ENCODE measurements at places on chromosomes 12 and 14.

DNA sequence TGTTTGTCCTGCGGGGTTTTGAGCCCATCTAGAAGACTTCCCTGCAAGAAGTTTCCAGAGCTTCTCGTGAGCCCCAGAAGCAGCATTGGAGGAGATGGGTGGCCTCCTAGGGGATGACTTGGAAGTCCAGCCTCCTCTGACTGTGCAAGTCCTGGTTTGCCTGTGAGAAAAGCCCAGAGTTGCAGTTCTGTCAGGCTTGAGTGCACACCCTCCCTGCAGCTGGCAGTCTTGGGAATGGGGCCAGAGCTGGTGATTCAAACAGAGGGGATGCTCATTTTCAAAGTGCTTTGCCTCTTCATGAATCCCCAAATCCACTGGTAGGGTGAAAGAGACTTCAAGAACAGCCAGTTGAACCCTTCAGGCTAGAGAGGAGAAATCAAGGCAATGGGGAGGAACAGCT, 3.9 kb upstream of the PPP1R1A start:
- DNase-seq = peak; percentile 31

DNA sequence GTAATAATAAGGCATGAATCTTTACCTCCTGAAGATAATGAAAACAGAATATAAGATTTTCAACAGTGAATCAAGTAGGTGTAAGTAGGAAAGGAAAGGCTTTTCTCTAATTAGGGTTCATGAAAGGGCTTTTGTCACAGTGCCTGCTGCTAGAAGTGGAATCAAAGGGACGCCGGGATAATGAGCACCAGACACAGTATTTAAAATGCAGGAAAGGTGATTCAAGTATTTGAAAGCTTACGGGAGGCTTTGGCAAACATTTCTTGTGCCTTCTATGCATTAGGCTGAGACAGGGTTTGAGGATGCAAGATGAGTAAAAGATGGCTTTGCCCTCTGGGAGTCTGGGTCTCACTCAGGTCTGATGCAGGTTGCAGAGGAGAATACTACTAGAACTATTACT, 70.5 kb upstream of the ANO4 start:
- no peak for DNase-seq

DNA sequence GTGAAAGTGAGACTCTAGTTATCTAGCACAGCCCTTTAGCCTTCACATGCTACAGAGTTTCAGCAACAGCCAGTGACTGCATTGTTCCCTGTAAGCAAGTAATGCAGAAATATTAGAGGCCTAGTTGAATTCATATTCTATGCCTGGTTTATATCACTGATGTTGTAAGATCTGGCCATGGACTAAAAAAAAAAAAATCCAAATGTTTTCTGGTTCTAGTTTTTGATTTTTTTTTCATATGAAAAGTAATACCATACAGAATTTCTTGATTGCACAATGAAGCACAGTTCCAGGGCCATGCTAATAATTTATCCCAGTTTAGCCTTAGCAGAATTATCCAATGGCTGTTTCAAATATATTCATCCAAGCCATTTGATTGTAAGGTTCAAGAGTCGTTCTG, 341.5 kb upstream of the DDHD1 start:
- DNase-seq = peak; percentile 82

DNA sequence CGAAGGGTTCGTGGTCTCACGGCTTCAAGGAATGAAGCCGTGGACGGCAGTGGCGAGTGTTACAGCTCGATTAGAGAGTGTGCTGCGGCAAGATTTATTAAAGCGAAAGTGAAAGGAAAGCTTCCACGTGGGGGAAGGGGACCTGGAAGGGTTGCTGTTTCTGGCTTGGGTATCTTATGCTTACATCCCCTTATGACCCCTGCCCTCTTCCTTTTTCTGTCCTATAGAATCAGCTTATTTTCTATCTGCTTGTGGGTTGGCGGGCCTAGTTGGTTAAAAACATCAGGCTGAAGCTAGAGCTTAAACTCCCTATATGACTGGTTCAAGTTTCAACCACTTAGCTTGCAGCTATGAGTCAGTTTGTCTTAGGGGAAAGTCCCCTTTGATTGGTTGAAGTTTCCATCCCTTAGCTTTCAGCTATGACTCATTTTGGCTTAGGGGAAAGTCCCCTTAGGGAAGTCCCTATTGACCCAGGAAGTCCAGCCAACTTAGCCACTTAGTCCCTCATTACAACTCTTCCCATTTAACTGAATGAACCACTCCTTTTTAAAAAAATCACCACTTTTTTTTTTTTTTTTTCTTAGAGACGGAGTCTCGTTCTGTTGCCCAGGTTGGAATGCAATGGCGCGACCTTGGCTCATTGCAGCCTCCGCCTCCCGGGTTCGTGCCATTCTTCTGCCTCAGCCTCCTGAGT, 1494.7 kb upstream of the TMEM132C start:
- DNase-seq = peak; percentile 81

GRCh38 chr14:89325299-89325883, 91.6 kb downstream of the FOXN3 start:
- no peak for DNase-seq

DNA sequence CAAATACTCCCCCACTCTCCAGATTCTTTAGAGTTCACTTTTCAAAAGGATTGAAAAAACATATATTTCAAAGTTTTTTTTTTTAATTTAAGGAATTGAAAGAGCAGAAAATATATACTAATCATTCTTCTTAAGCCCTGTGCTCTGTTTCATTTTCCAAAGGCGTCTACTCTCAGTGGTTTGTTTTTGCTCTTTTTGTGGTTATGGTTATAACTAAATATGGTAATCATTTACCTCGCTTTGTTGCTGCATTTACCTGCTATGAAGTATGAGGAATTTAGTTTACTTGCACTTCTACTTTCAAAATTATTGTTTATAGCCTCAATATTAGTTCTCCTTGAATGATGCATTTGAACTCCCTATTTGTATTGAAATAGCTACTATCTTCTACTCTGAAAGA, 55.9 kb upstream of the LRRK2 start:
- DNase-seq = no peak

DNA sequence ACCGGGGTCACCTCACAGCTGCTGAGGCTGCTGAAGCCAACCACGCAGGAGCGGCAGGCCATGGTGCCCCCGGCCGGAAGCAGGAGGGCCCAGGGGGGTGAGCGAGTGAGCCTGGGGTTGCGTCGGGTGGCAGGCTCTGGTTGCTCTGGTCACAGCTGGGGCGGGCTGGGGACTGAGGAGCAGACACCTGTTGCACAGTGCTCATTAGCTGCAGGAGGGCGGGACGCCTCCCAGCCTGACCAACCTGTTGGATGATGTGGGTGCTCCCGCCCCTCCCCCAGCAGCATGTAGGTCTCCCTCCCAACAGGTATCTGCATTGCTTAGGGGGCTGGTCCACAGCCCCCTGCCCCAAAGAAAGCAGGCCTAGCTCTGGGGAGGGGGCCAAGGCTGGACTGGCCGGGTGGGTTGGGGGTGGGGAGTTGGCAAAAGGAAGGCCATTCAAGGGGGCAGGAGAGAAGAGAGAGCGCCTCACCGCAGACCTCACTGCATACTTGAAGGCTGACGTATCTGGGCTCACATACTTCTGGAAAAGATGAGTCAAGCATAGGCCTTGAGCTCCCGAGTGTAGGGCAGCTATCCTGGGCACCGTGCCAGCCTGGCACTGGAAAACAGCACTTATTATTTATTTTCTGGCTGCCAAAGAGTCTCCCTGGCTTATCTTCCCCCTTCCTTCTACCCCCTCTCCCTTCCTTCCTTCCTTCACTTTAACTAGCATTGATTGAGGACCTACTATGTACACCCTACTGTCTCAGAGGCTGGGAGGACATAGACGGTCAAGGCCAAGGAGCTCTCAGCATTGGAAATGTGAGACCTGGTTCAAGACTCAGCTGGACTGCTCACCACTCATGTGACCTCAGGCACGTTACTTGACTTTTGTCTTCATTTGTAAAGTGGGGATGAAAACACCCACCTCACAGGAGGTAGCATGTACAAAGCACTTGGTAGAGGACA, at the start of gene KRT80:
KRT80 (minus strand) TSS at position 174 of the 951 bp plus-strand sequence; CDS start at position 62, 112 bp downstream.
- DNase-seq = peak; percentile 99

- no peak for DNase-seq
These were observed 404.4 kb upstream of the PDE3A start for GRCh38 chr12:19963972-19964371.

DNA sequence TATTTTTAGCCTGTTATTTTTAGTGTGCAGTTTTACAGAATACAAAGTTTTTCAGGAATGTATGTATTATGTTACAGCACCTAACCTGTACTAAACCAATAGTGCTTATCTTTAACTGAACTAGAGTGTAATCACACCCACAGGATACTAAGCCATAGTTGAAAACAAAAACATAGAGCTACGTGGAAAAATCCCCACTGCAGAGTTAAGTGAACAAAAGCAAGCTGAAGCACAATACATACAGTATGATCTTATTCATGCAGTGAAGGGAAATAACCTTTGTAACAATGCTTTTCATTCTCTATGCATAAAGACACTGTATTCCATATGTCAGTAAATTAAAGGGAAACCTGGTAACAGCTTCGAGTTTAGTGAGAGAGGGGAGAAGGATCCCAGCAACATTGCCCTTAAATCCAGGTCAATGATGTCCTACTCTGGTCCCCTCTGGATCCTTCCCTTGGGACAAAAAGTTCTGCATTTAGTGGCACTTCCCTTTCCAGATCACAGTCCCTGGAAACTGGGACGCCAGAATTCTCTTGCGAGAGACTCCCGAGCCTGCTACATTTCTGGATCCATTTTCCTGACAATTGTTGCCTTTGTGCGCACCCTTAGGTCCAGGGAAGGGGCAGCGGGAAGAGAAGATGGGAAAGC, 121.3 kb upstream of the CCND2 start:
- no peak for DNase-seq

DNA sequence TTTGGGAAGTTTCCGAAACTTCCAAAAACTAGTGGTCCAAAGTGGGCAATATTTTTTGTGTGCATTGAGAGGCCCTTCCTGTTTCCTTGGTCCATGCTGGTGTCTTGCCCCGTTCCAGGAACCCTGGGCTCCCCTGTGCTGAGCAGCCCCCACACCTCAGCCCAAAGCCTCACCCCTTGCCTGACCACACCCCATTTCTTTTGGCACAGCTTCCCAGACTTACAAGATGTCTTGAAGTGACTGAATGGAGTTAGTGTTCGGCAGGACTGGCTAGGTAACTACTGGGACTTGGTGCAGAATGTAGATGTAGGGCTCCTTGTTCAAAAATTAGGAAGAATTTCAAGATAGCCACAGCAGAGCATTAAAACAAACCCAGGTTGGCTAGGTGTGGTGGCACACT, 68.6 kb downstream of the ETV6 start:
- DNase-seq = no peak

DNA sequence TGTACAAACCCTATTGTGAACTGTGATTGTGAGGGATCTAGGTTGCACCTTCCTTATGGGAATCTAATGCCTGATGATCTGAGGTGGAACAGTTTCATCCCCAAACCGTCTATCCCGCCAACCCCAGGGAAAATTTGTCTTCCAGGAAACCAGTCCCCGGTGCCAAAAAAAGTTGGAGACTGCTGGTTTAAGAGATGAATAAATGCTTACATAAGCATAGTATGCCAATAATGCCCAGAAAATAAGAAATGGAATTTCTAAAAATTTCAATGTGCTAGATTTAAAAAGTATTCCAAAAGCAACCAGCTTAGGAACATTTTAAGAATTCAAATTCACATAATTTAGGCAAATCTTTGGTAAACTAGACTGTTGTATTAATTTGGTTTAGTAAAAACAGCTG, 5.4 kb upstream of the RNU6-8 start:
- no peak for DNase-seq

- peak; percentile 28 for DNase-seq
These were observed 122.9 kb downstream of the TSPAN9 start for GRCh38 chr12:3200032-3200617.

DNA sequence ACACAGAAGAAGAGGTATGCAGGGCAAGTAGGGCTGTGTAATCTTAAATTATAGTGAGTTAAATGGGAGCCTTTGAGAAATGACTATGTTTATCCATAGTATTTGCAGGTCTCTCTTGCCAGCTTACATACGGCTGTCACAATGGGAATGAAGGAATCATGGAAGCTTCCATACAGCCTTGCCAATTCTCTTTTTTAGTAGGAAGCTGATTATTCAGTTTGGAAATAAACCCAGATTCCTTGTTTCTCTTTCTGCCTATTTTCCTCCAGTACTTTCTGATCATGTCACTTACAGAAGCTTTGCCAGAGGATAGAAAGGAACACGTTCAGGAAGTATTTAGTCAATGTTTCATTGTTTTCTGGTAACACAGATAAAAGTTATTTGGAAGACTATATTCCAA, 217.4 kb upstream of the DIO2 start:
- DNase-seq = no peak

DNA sequence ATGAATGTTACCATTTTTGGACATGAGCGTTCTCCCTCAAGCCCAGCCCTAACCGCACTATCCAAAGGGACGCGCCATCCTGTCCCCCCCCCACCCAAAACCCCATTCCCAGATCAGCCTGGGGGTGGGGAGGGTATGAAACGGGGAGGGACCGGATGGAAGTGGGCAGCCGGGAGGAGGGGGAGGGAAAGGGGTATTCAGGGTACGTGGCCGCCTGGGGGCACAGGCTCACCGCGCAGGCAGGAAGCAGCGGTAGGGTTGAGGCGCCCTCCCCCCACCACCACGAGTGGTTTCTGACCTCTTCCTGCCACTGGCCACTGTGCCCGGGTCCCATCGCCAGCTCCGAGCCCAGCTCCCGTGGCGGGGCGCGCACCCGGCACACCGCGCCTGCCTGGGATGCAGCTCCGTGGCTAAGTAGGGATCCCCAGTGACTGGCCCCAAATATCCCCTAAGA, 1.4 kb downstream of the ACTN1 start:
- DNase-seq = peak; percentile 91

DNA sequence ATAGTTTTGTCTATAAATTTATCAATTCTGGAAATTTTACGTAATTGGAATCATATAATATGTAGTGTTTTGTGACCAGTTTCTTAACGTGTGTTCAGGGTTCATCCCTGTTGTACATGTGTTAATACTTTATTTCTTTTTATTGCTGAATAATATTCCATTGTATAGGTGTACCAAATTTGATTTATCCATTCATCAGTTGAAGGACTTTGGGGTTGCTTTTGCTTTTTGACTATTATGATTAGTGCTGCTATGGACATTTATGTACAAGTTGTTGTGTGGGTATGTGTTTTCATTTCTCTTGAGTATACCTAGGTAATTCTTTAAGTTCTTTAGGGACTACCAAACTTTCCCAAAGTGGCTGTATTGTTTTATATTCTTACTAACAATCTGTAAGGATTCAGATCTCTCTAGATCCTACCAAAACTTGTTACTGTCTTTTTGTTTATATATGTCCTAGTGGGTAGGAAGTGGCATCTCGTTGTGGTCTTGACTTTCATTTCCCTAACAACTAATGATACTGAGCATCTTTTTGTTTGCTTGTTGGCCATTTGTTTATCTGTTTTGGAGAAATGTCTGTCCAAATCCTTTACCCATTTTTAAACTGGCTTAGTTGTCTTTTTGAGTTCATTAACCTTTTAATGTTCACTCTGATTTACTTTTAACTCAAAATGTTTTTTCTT, 14.9 kb downstream of the VRK1 start:
- no peak for DNase-seq

DNA sequence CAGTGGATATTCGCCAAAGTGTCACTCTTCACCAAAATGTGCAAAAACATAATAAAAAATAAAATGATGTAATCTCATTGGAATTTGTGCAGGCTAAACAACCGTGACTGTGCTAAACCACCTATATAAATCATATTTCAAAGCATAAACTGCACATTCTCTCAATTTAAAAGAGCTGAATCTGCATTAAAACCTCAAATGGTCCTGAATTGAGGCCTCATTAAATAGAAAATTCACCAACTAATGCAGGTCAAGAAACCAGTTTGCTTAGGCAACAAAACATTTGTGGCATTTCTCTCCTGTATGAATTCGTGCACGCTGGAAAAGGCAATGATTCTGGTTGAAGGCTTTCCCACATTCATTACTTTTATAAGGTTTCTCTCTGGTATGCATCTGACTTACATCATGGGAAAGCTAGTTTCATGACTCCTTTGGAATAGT, 80.1 kb upstream of the IFNG-AS1 start:
- no peak for DNase-seq

GRCh38 chr12:47141459-47141858, 61.7 kb upstream of the AMIGO2 start:
- no peak for DNase-seq
